ENCODE measurements at places on chromosomes 6 and 20. TPM values are rescaled to one million over a fixed set of nuclear protein-coding genes. Genes with fewer than 3 reads are reported as not detected.
A peak's percentile ranks its signal among the peaks of the same experiment; 100 is the strongest.

- peaks cover 40% of the 10 kb centered on the region for H3K27me3 ChIP-seq
- DNase-seq, result peak; percentile 4
- H3K4me3 ChIP-seq, result no peak overlapping the region
- H3K4me1 ChIP-seq, result peaks cover 2% of the 10 kb centered on the region
- H3K36me3 ChIP-seq, result no peaks in the 10 kb centered on the region
Observed at GRCh38 chr6:34157236-34157830, 11.4 kb upstream of the GRM4 start.

DNA sequence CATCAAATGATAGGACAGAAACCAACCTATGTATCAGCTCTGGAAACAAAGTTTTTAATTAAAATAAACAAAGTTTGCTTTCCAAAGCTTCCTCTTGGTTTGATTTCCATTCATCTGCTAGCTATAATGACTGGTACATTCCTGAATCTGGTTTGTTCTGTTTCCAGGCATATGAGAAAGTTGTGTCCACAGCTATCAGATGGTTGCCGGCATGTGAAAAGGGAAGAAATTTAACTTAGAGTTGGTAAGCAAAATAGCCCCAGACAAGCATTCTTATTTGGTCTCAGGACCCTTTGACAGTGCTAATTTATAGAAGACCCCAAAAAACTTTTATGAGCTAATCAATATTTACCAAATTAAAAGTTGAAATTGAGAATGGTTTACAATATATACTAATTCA lies 3.8 kb upstream of the RNF146 start:
- H3K4me1 ChIP-seq, result peaks cover 11% of the 10 kb centered on the region
- DNase-seq, result no peak
- no peaks in the 10 kb centered on the region for H3K36me3 ChIP-seq
- H3K27me3 ChIP-seq, result peaks cover 20% of the 10 kb centered on the region

- DNase-seq, result no peak
- H3K27ac ChIP-seq, result peak overlapping the region; percentile 7
- no peaks in the 10 kb centered on the region for H3K27me3 ChIP-seq
- peaks cover 39% of the 10 kb centered on the region for H3K4me1 ChIP-seq
- H3K36me3 ChIP-seq, result peaks cover 24% of the 10 kb centered on the region
Observed at GRCh38 chr6:42933205-42933604, 3.9 kb downstream of the CNPY3 start.

- H3K4me1 ChIP-seq, result no peaks in the 10 kb centered on the region
- no peak overlapping the region for H3K4me3 ChIP-seq
- no peak for DNase-seq
- H3K27me3 ChIP-seq, result peaks cover 3% of the 10 kb centered on the region
- no peak overlapping the region for H3K27ac ChIP-seq
Observed at GRCh38 chr6:122580737-122581136, 29.5 kb upstream of the PKIB start.

GRCh38 chr6:140271759-140272377 lies 897.4 kb upstream of the CITED2 start:
- H3K27me3 ChIP-seq, result peaks cover 4% of the 10 kb centered on the region
- no peak overlapping the region for H3K4me3 ChIP-seq
- no peaks in the 10 kb centered on the region for H3K36me3 ChIP-seq
- DNase-seq, result no peak

DNA sequence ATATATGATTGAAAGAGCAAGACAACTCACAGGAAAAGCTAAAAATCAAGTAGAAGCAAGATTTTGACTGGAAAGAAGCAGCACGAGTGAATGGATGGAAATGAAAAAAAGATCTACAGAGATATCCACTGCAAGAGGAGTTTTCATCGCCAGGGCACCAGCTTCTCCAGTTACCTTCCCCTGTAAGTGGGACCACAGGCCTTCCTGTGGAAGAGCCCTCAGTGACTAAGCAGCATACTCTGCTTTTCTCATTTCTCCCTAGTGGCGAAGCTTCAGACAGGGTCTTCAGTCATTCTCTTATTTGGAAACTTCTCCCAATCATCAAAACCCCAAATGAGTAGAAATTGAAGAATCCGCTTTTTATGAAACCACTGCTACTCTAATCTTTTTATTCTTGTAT lies 40.5 kb downstream of the ADGRB3 start:
- DNase-seq, result no peak
- H3K27ac ChIP-seq, result no peak overlapping the region
- no peaks in the 10 kb centered on the region for H3K36me3 ChIP-seq

GRCh38 chr20:64196847-64197306 lies 32.6 kb downstream of the MYT1 start:
- no peak for DNase-seq
- H3K36me3 ChIP-seq, result no peaks in the 10 kb centered on the region
- H3K4me1 ChIP-seq, result peaks cover 5% of the 10 kb centered on the region
- peaks cover 4% of the 10 kb centered on the region for H3K27me3 ChIP-seq
- H3K27ac ChIP-seq, result no peak overlapping the region
- H3K4me3 ChIP-seq, result no peak overlapping the region

- peak within 1 kb of the TSS; percentile 85 for H3K4me3 ChIP-seq
- peaks cover 72% of the 10 kb centered on the region for H3K27me3 ChIP-seq
- DNase-seq, result peak; percentile 31
- no peaks in the 10 kb centered on the region for H3K36me3 ChIP-seq
- no peak within 1 kb of the TSS for H3K27ac ChIP-seq
Observed at GRCh38 chr6:131950767-131951575, at the start of gene CCN2. CCN2 (minus strand) TSS chr6:131951372; CDS start chr6:131951172, 200 bp downstream.

GRCh38 chr6:151390851-151391470 lies 398 bp downstream of the ZBTB2 start:
- H3K4me1 ChIP-seq, result peaks cover 35% of the 10 kb centered on the region
- peak; percentile 87 for DNase-seq
- peak overlapping the region; percentile 92 for H3K4me3 ChIP-seq
- peaks cover 12% of the 10 kb centered on the region for H3K36me3 ChIP-seq
- H3K27me3 ChIP-seq, result no peaks in the 10 kb centered on the region

DNA sequence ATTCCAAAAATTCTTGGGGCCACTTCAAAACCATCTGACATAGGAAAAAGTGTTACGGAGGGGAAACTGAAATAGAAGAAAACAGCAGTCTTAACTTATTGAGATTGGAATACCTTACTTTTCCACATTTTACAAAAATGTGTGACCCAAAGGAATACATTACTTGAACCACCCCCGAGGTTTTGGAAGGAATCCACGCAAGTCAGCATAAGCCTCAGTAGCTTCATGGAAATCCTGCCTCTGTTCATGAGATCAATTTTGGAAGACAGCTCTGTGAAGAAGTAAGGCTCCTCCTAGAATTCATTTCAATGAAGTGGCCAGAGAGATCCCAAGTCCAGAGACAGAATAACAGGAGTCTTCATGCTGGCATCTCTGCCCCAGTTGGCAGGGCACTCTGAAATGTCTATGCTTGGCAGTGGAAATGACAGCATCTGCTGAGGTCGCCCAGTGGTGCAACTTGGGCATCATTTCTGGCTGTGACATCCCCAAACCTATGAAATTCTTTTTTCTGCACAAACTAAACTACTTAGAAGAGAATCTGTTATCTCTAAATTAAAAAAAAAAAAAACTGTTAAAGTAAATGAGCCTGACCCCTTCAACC lies 132.5 kb downstream of the EPM2A start:
- no peaks in the 10 kb centered on the region for H3K36me3 ChIP-seq
- peaks cover 3% of the 10 kb centered on the region for H3K27me3 ChIP-seq
- no peak overlapping the region for H3K4me3 ChIP-seq
- no peaks in the 10 kb centered on the region for H3K4me1 ChIP-seq
- H3K27ac ChIP-seq, result no peak overlapping the region
- DNase-seq, result no peak

DNA sequence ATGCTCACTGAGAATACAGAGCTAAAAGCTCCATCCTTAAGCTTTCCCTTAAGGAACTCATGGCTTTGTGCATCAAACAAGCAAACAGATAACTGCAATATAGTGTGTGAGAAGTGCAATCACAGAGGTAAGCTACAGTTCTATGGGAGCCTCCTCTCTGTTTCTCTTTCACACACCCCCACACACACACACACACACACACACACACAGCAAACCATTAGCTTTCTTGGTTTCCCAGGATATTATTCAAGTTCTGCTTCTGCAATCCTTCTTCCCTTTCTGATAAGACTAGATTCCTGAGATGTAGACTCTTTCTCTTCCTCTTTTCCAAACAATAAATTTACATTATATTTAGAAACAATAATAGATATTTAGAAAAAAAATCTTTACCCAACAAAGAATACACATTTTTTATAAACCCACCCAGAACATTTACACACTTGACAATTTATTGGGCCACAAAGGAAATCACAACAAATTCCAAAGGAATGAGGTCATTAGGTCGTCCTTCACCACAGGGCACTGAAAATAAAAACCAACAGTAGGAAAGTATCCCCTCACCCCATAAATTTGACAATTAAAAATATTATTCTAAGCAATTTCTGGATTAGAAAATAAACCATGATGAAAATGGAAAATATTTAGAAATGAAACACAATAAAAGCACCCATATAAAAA lies 9.3 kb upstream of the GFOD1 start:
- H3K27me3 ChIP-seq, result peaks cover 13% of the 10 kb centered on the region
- no peak for DNase-seq
- H3K4me3 ChIP-seq, result no peak overlapping the region
- no peaks in the 10 kb centered on the region for H3K4me1 ChIP-seq

DNA sequence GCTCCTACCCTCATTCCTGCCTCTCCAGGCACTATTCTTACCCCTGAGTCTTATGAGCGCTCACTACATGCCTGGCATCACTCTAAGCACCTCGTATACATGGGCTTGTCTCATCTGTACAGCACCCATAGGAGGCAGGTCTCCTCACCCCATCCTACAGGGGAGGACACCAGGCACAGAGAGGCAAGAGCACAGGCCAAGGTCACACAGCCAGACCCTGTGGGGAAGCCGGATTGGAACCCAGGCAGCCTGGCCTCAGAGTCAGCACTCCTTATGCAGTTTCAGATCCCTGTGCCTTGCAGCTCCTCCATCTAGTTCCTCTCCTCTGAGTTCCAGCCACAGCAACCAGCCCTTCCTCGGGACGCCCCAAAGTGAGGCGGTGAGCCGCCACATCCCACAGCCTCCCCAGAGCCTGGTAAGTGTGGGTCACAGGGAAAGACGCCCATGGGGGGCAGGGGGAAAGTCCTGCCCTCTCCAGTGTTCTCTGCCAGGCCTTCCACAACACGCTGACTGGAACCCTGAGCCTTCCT lies 103.3 kb downstream of the NFATC2 start:
- peaks cover 52% of the 10 kb centered on the region for H3K36me3 ChIP-seq
- H3K27me3 ChIP-seq, result no peaks in the 10 kb centered on the region
- H3K27ac ChIP-seq, result no peak overlapping the region
- peaks cover 38% of the 10 kb centered on the region for H3K4me1 ChIP-seq

GRCh38 chr20:12012241-12013222 lies 94.8 kb downstream of the BTBD3 start:
- no peak for DNase-seq
- no peaks in the 10 kb centered on the region for H3K27me3 ChIP-seq
- no peaks in the 10 kb centered on the region for H3K4me1 ChIP-seq
- no peak overlapping the region for H3K4me3 ChIP-seq

- no peaks in the 10 kb centered on the region for H3K36me3 ChIP-seq
- no peak overlapping the region for H3K27ac ChIP-seq
- H3K27me3 ChIP-seq, result peaks cover 13% of the 10 kb centered on the region
- H3K4me1 ChIP-seq, result peaks cover 19% of the 10 kb centered on the region
Observed at GRCh38 chr6:12944001-12944400, 227.4 kb downstream of the PHACTR1 start.

DNA sequence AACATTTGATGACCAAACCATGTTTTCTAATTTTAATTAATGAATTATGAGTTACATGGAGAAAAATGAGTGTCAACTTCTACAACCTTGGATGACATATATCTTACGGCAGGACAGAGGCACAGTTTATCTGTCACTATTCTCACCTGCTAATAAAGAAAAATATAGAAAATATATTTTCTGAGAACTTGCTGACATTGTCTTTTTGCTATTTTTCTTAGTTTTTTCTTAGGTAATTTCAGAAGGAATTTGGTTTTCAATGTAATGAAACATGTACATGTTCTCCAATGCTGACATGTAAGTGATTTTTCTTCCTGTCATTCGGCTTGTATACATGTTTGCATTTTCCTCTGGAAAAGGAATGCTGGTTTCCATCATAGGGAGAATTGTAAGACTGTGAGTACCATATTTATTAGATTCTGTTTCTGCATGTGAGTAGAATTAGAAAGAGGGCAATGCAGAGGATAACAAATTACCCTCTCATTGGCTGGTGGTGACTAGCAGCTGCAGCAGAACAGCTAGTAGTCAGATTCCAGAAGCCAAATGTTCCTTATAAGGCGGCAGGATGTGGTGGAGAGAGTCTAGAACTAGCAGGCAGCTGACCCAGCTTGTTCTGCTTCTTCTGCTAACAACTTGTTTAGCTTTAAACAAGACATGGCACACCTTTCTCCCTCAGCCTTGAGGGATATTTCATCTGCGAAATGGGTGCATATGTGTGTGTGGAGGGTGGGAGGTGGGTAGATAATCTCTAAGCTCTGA lies 132.8 kb upstream of the SPACA1 start:
- H3K36me3 ChIP-seq, result no peaks in the 10 kb centered on the region
- no peak overlapping the region for H3K4me3 ChIP-seq
- DNase-seq, result no peak
- H3K4me1 ChIP-seq, result peaks cover 7% of the 10 kb centered on the region
- H3K27me3 ChIP-seq, result peaks cover 24% of the 10 kb centered on the region

- DNase-seq, result no peak
- peaks cover 8% of the 10 kb centered on the region for H3K36me3 ChIP-seq
- no peaks in the 10 kb centered on the region for H3K27me3 ChIP-seq
- peaks cover 31% of the 10 kb centered on the region for H3K4me1 ChIP-seq
- H3K4me3 ChIP-seq, result peak overlapping the region; percentile 60
Observed at GRCh38 chr20:53857723-53858236, 212.6 kb downstream of the BCAS1 start.

DNA sequence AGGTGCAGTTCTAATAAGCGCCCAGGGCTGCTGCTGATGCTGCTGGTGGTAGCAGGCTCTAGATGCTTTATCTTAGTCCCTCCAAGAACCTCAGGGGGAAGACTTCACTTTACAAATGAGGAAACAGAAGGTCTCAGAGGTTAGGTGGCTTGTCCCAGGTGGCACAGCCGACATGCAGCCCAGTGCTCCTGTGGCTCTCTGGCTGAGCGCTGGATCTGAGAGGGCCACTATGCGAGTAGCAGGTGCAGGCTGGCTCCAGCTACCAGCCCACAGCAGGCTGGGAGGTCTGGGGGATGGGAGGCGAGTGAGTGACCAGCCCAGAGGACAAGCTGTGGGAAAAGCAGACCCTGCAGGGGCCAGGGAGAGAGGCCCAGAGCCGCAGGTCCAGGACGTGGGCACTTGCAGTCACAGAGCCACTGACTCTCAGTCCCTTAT lies 90.9 kb downstream of the PRND start:
- peaks cover 68% of the 10 kb centered on the region for H3K4me1 ChIP-seq
- peak; percentile 50 for DNase-seq
- no peaks in the 10 kb centered on the region for H3K27me3 ChIP-seq
- H3K36me3 ChIP-seq, result peaks cover 32% of the 10 kb centered on the region

The SEL1L2 gene
- not detected for total RNA-seq

The CST5 gene
- not detected for total RNA-seq

The EMILIN3 gene
- total RNA-seq, result not detected

The SLC16A10 gene
- 6.8 TPM for total RNA-seq

The OR2B6 gene
- not detected for total RNA-seq

The TMC2 gene
- total RNA-seq, result not detected

The SOX18 gene
- 0.51 TPM for total RNA-seq

Measured in activated naive CD8-positive, alpha-beta T cell treated with anti-CD3 and anti-CD28 coated beads, Interleukin-2, amount 10 ng/mL, durations not matched to agents 7 days and 5 days (primary cell).